ENCODE measurements at places on chromosomes 5 and 9.

- DNase-seq: peak; percentile 71
Measured at GRCh38 chr9:92954049-92954861, 6.9 kb downstream of the FGD3 start.

DNA sequence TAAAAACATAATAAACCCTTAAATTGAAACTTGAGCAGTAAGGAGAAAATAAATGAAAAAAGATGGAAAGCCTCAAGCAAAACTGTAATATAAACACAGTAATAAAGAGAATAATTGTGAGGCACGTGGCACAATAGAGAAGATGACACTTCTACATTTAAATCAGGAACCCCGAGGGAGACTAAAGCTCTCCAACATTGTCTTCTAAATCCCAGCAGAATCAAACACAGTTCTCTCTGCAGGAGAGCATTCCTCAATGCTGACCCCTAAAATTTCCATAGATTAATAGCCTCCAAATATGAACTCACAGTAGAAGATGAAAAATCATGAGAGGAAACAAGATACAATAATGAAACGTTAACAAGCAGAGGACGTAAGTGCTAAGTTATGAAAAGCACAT, 721.2 kb upstream of the COX7C start:
- no peak for DNase-seq

- no peak for DNase-seq
Measured at GRCh38 chr5:169571355-169571754, 12.2 kb upstream of the SPDL1 start.

- DNase-seq: no peak
Measured at GRCh38 chr9:98913705-98914104, 30.0 kb upstream of the COL15A1 start.

DNA sequence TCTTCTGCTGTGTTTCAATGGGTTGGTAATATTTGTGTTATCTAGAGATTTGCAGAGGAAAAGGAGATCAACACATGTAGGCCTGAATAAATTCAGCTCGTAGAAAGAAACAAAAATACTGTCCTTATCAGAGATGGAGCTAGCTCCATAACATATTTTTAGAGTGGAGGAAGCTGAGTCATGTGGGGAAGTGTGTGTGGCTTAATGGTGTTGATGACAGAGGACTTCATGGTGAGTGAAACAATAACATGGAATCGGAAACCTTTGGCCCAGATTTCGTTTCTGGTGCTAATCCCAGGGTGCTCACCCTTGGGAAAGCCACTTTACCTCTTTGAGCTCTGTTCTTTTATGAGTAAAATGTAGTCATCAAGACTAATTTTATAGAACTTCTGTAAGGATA, 825.0 kb downstream of the TLR4 start:
- no peak for DNase-seq

DNA sequence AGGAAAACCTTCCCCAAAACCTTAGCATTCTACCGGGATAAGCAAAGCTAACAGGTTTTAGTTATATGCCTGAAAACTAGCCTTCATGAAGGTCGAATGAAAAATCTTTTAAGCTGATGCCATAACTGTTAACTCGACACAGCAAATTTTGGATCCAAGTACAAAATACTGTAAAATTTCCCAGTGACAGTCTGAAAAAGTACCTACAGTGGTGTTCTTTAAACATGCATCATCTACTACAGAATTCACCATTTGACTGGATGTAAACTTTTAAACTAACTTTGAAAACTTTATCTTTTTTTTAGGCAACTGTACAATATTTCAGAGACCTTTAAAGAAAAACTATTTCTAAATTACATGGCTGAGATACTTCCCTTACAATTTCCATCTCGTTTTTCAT, 791 bp downstream of the RAPGEF6 start:
- no peak for DNase-seq

DNA sequence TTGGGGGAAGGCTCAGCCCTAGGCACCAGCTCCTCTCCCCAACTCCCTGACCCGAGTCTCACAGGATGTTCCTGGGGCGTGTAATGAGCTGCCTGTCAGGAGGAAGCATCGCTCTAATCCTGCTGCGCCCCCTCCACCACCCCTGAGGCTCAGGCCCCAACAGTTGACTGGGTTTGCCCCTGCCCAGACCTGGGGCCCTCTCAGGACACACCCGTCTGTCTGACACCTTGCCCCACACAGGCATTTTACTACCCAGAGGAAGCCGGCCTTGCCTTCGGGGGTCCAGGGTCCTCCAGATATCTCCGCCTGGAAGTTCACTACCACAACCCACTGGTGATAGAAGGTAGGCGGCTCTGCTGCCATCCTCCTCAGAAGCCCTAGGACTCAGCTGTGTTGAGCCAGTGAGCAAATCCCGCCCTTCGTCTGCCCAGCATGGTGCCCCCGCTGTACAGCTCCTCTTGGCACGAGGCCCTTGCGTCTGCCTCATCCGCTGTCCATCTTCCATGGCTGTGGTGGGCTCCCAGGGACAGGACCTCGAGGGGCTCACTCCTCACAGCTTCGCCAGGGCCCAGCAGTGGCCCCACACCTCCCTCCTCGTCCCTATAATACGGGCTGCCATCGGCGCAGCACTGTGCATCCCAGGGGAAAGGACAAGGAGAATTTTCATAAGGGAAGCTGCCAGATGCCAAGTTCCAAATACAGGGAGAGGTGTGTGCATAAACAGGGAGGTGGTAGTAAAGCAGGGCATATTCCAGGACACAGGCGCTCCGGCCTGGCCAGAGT, 8.0 kb downstream of the DBH start:
- DNase-seq: no peak

DNA sequence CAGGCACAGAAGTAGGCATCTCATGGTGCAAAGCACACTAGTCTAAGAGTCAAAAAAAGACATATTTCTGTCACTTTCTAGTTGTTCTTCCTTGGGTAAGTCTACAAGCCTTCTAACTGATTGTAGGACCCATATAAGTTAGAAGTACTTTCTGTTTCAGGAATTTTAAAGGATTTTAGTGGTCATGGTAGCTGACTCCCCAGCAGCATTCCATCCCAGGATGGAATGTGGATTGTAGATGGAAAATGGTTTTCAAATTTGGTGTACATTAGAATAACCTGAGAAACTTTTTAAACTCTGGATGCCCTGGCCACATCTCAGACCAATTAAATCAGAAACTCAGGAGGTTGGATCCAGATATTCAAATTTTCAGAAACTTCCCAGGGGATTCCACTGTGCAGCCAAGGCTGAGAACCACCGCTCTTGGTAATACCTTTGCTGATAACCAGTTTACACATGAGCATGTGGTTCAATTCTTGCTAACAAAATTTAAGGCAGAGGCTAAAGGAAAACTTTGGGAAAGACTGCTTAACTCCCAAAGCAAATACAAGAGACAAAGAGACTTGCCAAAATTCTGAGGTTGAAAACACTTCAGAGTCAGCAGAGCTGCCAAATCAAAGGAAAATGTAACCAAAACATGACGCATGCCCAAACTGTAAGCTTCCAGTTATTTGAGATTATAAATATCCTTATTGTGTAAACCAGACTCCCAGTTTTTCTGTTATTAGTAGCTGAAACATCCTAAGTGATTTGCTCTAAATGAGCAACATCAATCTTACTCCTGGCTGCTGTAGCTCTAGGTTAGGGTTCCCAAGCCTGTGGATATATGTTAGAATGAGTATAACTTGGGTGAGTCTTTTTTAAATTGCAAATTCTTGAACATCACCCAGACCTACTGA, 145.4 kb upstream of the MTAP start:
- DNase-seq: no peak

- DNase-seq: no peak
Measured at GRCh38 chr9:71177901-71178300, 56.5 kb upstream of the TRPM3 start.

DNA sequence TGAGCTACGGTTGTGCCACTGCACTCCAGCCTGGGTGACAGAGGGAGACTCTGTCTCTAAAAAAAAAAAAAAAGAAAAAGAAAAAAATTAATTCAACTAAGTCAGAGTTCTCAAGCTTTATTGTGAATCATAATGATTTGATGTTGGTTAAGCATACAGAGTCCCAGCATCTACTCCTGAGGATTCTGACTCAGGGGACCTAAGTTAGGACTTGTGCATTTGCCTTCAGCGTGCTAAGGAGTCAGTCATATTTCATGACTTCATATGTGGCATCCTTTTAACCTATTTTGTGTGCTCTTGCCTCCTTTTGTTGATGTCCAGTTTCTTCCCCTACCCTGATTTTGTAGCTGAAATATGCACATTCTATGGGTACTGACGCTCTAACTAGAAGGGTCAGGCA, 2.9 kb downstream of the MYOZ3 start:
- no peak for DNase-seq

DNA sequence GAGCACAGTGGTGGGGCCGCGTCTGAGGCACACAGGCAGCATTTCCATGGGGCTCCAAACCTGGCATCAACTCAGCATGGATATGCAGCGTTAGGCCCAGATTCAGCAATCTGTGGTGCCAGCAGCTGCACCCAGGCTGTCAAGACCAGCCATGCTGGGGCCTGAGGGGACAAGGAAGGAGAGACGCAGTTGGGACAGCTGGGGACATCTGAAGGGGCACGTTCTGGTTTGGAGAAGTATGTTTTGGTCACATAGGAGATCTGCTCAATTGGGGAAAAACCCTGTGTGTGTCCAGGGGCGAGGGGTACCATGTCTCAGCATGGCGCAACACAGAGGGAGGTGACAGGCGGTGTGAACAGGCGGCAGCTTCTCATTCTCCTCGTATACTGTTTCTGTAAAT, 66.6 kb upstream of the ECM2 start:
- DNase-seq: no peak

DNA sequence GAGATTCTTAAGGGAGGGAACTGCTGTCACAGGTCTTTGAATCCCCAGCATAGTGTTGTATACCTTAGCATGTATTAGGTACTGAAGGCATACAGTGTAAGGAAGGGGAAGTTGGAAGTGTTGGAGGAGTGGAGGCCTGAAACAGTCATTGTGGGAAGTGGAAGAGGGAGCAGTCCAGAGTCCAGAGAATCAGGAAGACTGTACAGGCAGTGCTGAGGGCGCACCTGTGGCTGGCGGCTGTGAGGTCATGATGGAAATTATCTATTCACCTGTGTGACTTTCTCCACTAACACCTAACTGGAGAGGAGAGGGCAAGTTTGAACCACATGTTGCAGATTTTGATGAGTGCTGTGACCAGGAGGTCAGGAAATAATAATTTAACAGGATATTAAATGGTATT, 119.7 kb upstream of the NIPBL start:
- no peak for DNase-seq

DNA sequence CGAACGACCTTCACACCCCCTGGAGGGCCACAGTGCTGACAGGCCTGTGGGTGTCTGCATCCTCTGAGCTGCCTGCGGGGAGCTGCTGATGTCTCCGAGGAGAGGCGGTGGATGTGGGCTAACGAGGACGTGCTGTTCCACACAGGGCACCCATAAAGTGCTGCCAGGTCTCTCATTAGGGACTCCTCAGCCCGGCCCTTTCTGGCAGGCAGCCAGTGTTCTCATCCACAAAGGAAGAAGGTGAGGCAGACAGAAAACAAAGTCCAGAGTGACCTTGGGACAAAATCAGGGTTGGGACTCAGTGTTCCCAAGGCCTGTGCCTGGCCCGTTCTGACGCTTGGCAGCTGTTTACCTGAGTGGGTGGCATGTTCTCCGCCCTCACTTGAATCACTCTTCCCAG, 29.3 kb downstream of the CARTPT start:
- no peak for DNase-seq

DNA sequence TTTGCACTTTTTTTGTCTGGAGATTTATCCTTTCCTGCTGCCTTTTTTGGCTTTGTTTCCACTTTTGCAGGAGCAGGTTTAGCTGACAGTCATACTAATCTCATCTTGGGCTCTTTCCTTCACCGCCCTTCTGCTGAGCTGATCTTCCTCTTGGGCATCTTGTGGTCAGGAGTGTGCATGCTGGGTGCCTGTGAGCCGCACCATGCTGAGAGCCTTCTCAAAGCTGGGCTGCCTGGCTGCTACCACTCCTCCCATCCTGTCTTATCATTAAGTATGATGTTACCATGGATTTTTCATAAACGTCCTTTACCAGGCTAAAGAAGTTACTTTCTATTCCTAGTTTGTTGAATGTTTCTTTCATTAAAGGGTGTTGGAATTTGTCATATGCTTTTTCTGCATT, 49.5 kb upstream of the MCCC2 start:
- no peak for DNase-seq

DNA sequence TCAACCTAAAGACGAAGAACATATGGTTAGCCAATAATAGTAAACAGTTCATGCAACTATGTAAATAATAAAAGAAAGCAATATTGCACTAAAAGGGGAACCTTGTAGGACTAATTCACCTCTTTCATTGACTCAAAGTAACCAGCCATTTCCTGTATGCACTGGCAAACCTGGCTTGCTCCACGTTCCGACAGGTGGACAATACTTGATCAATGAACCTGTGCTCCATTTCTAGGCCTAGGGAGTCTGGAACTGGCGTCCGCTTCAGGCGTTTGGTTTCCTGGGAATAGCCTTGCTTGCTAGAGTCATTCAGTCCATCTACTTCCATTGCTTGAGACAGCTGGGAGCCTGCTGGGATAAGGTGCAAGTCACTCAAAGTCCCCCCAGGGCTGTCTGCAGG, 41.6 kb downstream of the PTAR1 start:
- no peak for DNase-seq

- no peak for DNase-seq
Measured at GRCh38 chr5:134600600-134600999, 32.0 kb downstream of the SAR1B start.

GRCh38 chr5:132661231-132662003, 3.4 kb downstream of the IL13 start:
- DNase-seq: no peak

DNA sequence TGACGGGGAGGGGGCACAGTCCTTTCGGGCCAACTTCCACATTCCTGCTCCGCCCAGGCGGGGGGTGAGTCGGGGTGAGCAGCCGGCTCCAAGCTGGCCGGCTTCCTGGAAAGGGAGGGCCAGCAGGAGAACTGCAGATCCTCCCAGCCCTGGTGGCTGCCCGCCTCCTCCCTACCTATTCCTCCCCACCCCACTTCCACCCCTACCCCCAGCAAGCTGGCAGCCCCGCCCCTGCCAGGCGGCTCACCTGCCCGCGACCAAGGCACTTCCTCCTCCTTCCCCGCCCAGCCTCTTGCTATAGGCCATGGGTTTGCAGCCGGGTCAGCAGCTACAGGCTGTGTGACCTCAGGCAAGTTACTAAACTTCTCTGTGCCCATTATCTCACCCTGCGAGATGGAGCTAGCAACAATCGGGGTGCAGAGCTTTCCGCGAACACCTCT, 5.6 kb upstream of the IRF1 start:
- DNase-seq: peak; percentile 84
